ENCODE measurements at places on chromosomes 1 and 21. TPM values are rescaled to one million over a fixed set of nuclear protein-coding genes. Genes with fewer than 3 reads are reported as not detected.

- no peaks in the 10 kb centered on the region for H3K36me3 ChIP-seq
- no peaks in the 10 kb centered on the region for H3K27me3 ChIP-seq
- H3K27ac ChIP-seq = no peak overlapping the region
These were observed 26.2 kb upstream of the TADA1 start for GRCh38 chr1:166902279-166902678.

The SERINC2 gene
- 20.5 TPM for total RNA-seq

The KRTAP6-2 gene
- total RNA-seq = not detected

The RNF223 gene
- not detected for total RNA-seq

The LDLRAD2 gene
- total RNA-seq = 0.31 TPM

Data from GM23338 (cell line).